Right atrium auricular region (tissue), 2 donors: ENCODE measurements at places on chromosomes 12 and 14. TPM values are rescaled to one million over a fixed set of nuclear protein-coding genes. Genes with fewer than 3 reads are reported as not detected.

DNA sequence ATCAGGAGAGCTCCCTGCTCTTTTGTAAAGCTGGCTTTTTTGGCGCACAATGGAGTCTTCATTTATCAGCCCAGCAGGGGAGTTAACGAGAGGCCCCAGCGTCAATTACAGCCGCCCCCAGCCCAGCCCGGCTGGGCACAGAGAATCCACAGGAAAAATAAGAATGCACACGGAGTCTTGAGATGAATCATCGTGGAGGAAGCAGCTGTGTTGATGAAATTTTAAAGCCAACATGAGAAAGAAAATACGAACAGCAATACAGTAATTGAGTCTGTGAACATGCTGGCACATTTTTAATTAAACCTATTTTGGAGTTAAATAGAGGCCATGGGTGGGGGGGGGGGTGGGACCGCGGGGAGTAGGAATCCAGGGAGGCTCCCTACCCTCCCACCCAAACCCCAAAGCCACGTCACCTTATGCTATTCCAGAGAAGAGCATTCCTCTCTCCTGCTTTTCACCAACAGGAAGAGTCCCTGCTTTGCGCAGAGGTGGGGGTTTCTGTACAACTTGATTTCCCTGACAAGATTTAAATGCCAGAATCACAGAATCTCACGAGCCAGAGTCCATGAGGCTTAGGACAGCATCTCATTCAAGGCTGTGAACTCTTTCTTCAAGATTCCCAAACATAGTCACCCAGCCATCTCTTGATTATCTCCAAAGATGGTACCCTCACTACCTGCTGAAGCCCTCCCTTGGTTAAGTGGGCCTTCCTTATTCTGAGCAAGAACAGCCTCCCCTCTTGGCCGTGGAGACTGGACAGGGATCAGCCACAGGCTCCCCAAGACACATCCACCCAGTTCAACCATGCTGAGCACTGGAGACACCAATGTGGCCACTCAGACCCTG, 50.3 kb downstream of the CCNK start:
- no peaks in the 10 kb centered on the region for H3K36me3 ChIP-seq
- no peaks in the 10 kb centered on the region for H3K27me3 ChIP-seq
- H3K27ac ChIP-seq, result no peak overlapping the region
- H3K4me1 ChIP-seq, result no peaks in the 10 kb centered on the region
- DNase-seq, result no peak

GRCh38 chr14:100874411-100875091, 29.0 kb downstream of the RTL1 start:
- no peak overlapping the region for H3K27ac ChIP-seq
- H3K4me1 ChIP-seq, result no peaks in the 10 kb centered on the region
- H3K36me3 ChIP-seq, result no peaks in the 10 kb centered on the region
- H3K4me3 ChIP-seq, result no peak overlapping the region

Gene KRT74
- 2.9 TPM for total RNA-seq

DNA sequence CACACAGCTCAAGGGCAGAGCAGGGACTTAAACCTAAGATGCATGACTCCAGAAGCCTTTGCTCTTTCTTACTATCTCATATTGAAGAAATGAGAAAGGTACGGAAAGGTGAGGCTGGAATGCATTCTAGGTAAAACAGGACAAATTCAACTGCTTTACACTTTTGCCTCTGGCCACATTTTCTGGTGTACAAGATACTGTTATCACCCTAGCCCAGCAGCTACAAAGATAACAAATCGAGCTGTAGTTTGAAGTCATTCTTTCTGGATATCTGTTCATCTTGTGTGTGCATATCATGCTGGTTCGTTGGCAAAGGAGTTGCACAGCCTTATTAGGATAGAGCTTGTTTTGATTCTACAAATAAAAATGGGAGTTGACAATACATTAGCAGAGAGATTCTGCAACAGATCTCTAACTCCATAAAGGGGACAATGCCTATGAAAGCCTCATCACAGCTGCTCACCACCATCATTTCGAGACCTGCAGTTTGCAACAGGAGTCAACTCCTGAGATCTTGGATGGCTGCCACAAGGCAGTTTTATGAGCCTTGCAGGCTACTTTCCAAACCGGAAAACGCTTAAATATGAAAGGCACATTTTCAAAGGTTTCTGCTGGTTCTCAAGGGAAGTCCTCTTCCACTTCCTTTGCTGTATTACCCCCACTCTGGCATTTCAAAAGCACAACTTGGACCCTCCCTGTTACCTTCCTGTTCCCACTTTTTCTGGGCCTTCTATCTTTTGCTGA, 64.9 kb downstream of the STXBP6 start:
- DNase-seq, result no peak
- H3K27ac ChIP-seq, result no peak overlapping the region
- H3K27me3 ChIP-seq, result no peaks in the 10 kb centered on the region
- peaks cover 4% of the 10 kb centered on the region for H3K36me3 ChIP-seq
- H3K4me3 ChIP-seq, result no peak overlapping the region
- H3K4me1 ChIP-seq, result peaks cover 22% of the 10 kb centered on the region

- H3K27me3 ChIP-seq, result no peaks in the 10 kb centered on the region
- DNase-seq, result no peak
- H3K36me3 ChIP-seq, result no peaks in the 10 kb centered on the region
- H3K4me3 ChIP-seq, result no peak overlapping the region
These were observed 250.1 kb upstream of the CAND1 start for GRCh38 chr12:67019070-67019469.
